GM23338 (cell line): ENCODE measurements at places on chromosomes 7 and 10. TPM values are rescaled to one million over a fixed set of nuclear protein-coding genes. Genes with fewer than 3 reads are reported as not detected.

The HOXA9 gene
- total RNA-seq, result not detected in 2 replicates

The ASB10 gene
- not detected in 2 replicates for total RNA-seq

The HABP2 gene
- total RNA-seq, result not detected in 2 replicates

The TRIM73 gene
- 0.31 and 0.54 TPM in 2 replicates for total RNA-seq

The COBL gene
- total RNA-seq, result 40.2 and 51.9 TPM in 2 replicates

The ANKRD61 gene
- 0.42 and 0.70 TPM in 2 replicates for total RNA-seq

The WDR86 gene
- total RNA-seq, result 29.0 and 59.1 TPM in 2 replicates

The CYP2C9 gene
- total RNA-seq, result not detected in 2 replicates

The AOAH gene
- not detected in 2 replicates for total RNA-seq

The NUTM2D gene
- 0.54 and 1.1 TPM in 2 replicates for total RNA-seq

The PRPS1L1 gene
- not detected in 2 replicates for total RNA-seq

The VIPR2 gene
- 1.3 and 2.1 TPM in 2 replicates for total RNA-seq

The CHAT gene
- total RNA-seq, result not detected in 2 replicates

The FANK1 gene
- total RNA-seq, result 0.69 TPM in 1 of 2 replicates, not detected in the other

The GPR146 gene
- 0.16 and 0.28 TPM in 2 replicates for total RNA-seq

The OSBPL3 gene
- total RNA-seq, result 13.4 and 15.7 TPM in 2 replicates

The KCNMA1 gene
- 8.2 and 8.9 TPM in 2 replicates for total RNA-seq

The SLC26A5 gene
- total RNA-seq, result 0.49 and 0.58 TPM in 2 replicates

The ETV1 gene
- total RNA-seq, result 53.5 and 61.9 TPM in 2 replicates

The SOSTDC1 gene
- 0.70 and 0.76 TPM in 2 replicates for total RNA-seq

The SH2D4B gene
- total RNA-seq, result not detected in 2 replicates

The ATG9B gene
- 1.2 and 2.2 TPM in 2 replicates for total RNA-seq

The MSS51 gene
- 3.9 and 5.1 TPM in 2 replicates for total RNA-seq

The DPYSL4 gene
- 23.9 and 24.6 TPM in 2 replicates for total RNA-seq

The CAPZA2 gene
- 106 and 141 TPM in 2 replicates for total RNA-seq

The GNAI1 gene
- 26.8 and 31.3 TPM in 2 replicates for total RNA-seq

The PDZD7 gene
- total RNA-seq, result 1.7 and 2.3 TPM in 2 replicates

The SKIDA1 gene
- total RNA-seq, result 2.3 and 3.5 TPM in 2 replicates

The TMEM225B gene
- total RNA-seq, result not detected in 2 replicates

The PGAM2 gene
- 0.78 and 2.9 TPM in 2 replicates for total RNA-seq

The CALML5 gene
- 0.27 TPM in 1 of 2 replicates, not detected in the other for total RNA-seq

The NEBL gene
- total RNA-seq, result 9.5 and 11.4 TPM in 2 replicates

The RNF148 gene
- 0.23 and 2.2 TPM in 2 replicates for total RNA-seq

The TET1 gene
- total RNA-seq, result 82.5 and 90.5 TPM in 2 replicates

The NEUROG3 gene
- 0.16 TPM in 1 of 2 replicates, not detected in the other for total RNA-seq

The SPDYE8 gene
- not detected in 2 replicates for total RNA-seq

The SNCG gene
- 4.0 and 9.6 TPM in 2 replicates for total RNA-seq

The CBX3 gene
- total RNA-seq, result 249 and 272 TPM in 2 replicates

The CYP2W1 gene
- not detected in 2 replicates for total RNA-seq

The ADIRF gene
- not detected in 2 replicates for total RNA-seq

The CTTNBP2 gene
- 22.7 and 26.8 TPM in 2 replicates for total RNA-seq

The NUPR2 gene
- total RNA-seq, result not detected in 2 replicates

The OR2A1 gene
- total RNA-seq, result 0.10 TPM in 1 of 2 replicates, not detected in the other

The INSIG1 gene
- 106 and 131 TPM in 2 replicates for total RNA-seq

The KCP gene
- 0.76 and 1.3 TPM in 2 replicates for total RNA-seq

The KDM7A gene
- total RNA-seq, result 9.4 and 10.8 TPM in 2 replicates

The ALOX5 gene
- 5.4 and 5.7 TPM in 2 replicates for total RNA-seq

The NXPH1 gene
- 3.0 and 5.2 TPM in 2 replicates for total RNA-seq

The MCMBP gene
- total RNA-seq, result 64.4 and 76.6 TPM in 2 replicates

The AKR1C8 gene
- not detected in 2 replicates for total RNA-seq

The PON3 gene
- 1.6 and 2.5 TPM in 2 replicates for total RNA-seq
